ENCODE measurements at places on chromosomes 12 and 14.

DNA sequence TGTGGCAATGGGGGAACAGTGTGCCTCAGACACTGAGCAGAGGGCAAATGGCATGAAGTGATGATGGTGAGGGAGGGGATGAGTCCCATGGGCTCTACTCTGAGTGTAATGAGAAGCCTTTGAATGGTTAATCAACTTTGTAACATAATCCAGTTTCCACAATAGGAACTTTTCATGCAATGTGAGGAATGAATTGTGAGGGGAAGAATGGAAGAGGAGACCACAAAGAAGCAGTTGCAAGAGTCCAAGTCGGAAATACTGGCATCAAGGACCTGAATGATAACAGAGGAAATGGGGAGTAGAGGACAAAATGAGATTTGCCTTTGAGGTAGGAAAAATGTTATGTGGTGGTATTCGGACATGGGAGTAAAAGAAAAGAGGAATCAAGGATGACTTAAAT is 476.9 kb upstream of the PRICKLE1 start:
- peak; percentile 34 for DNase-seq

- no peak for DNase-seq
Measured at GRCh38 chr12:52010692-52011601, 4.2 kb downstream of the TAMALIN start.

DNA sequence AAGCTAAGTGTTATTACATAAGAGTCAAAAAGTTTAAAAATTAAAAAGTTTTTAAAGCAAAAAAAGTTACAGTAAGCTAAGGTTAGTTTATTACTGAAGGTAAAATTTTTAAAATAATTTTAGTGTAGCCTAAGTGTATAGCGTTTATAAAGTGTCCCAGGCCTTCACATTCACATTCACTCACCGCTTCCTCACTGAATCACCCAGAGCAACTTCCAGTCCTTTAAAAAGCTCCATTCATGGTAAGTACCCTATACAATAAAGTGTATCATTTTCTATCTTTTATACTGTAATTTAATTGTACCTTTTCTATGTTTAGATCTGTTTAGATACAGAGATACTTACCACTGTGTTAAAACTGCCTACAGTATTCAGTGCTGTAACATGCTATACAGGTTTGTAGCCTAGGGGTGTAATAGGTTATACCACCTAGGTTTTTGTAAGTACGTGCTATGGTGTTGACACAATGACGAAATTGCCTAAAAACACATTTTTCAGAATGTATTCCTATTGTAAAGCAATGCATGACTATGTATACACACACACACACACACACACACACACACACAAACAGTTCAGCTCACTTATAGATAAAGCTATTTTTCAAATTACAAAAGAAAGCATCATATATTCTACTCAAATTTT is 3.7 kb downstream of the CLEC14A start:
- no peak for DNase-seq

DNA sequence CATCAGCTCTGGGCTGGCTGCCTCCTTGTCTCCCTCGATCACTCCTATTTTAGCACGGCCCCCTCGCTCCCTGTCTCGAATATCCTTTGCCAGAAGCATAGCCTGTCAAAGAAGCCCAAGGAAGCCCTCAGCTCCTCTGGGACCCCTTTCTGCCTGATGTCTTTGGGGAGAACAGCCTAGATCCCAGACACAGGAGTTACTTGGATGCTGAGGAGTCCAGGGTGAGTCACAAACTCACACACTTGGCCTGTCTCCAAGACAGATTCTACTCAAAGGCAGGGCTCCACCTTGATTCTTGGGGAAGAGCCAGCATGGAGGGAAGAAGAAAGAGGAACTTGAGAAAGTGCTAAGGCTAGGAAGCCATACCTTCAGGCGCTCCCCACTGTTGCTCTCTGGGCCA is 8.1 kb downstream of the AVIL start:
- DNase-seq, result no peak

- DNase-seq, result no peak
Measured at GRCh38 chr14:30362369-30363218, 196.4 kb upstream of the G2E3 start.

DNA sequence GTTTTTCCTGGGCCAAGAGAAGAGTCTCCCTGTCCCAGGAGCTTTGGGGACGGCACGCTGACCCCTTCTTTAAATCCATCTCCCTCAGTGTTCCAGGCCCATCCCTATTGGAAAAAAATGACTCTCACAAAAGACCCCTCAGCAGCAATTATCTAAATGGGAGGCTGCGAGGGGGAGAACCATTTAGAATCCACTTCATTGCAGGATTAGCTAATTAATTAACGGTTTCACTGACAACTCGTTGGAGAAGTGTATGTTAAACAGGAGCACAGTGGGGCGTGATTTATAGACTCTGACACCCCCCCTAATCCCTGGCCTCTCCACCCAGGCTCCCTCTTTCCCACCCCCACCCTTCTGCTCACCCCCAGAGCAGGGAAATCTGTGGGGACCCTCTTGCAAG is 162.8 kb upstream of the LHX5 start:
- DNase-seq, result no peak

DNA sequence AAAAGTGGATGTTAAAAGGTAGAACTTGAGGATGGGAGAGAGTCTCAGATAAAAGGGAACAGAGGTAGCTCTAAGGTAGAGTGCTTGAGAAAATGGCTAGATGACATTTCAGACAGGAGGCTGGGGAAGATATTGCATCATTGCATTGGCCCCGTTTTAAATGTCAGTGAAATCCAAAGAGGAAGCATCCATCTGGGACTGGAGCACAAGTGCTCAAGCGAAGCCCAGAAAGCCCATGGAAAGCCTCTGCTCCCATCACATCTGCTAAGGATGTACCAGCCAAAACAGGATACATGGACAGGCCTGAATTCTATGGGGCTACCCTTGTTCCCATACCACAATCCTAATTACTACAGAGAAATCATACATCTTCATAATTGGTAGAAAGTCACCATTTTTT is 581.5 kb upstream of the TMEM132C start:
- DNase-seq, result no peak

DNA sequence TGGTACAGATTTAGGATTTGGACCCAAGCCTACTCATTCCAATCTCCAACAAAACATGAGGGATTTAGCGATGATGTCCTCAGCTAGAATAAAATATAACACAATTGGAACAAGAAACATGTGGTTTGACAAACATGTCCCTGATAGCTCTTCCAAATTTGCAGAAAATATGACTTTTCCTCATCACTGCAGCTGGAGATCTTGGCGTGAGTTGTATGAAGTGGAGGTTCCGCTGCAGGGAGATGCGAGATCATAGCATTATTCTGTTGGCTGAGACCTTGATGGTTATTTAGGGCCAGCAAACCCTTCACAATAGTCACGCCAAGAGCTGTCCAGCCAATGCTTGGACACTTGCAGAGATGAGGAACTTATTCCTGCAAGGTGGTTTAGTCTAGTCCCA is 413.4 kb upstream of the TBX3 start:
- no peak for DNase-seq

DNA sequence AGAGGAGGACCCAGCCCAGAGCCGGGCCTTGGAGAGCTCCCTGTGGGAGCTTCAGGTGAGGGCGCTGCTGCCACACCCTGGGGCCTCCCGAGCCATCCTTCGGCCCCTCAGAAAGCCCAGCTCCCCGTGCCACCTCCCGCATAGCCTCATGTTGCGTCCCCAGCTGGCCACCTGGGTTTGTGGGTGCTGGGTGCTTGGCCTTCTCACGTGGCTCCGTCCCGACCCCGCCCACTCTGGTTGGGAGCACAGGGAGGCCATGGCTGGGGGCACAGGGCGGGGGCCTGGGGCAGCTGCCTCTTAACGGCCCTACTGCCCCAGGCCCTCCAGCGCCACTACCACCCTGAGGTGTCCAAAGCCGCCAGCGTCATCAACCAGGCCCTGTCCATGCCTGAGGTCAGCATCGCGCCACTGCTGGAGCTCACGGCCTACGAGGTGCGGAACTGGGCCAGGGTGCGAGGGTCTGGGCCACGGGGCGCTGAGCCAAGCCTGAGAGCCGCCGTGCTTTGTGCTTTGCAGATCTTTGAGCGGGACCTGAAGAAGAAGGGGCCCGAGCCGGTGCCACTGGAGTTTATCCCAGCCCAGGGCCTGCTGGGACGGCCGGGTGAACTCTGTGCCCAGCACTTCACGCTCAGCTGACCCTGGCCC is 7.6 kb downstream of the NOC4L start:
- DNase-seq, result no peak

GRCh38 chr12:21849878-21850277 is 75.4 kb upstream of the KCNJ8 start:
- no peak for DNase-seq

- peak; percentile 78 for DNase-seq
Measured at GRCh38 chr12:89542912-89543592, 17.2 kb upstream of the POC1B start.

DNA sequence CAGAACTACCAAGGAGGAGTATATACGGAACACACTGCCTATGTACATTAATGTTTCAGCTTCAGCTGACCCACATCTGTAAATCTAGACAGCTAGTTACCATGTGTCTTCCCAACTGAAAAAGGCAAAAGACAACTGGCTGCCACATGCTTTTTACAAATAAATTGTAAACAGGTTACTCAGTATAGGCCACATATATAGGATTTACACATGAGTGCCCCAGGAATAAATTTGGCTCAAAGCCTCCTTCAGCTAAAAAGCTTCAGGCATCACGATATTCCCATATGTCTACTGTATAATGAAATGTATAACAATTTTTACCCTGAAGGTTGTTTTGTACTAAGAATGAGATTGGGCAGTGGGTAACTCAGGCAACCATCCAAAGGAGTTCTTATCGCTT is 175.9 kb upstream of the BMP4 start:
- DNase-seq, result no peak

DNA sequence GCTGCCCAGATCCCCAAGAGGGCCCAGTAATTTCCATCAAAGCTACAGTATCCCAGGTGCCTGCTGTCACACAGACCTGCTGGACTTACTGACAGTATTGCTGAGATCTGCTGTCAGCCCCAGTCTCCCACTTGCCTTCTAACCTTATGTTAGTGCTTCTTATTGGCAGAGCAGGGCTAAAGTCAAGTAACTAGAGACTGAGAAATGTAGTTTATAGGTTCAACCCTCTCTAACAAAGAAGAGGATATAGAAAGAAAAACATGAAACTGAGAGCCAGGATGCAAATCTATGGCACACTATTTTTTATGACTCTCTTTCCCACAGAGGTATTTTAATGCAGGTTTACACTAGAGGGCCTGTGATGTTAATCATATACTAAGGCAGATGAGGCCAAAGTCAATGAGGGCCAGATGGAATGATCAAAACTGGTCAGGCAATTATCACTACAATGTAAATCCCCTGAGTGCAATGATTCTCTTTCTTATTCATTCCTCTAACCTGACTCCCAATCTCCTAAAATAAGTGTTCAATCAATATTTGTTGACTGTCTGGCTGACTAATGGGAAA is 781.9 kb downstream of the VRK1 start:
- DNase-seq, result no peak

GRCh38 chr14:76772300-76773187 is 11.3 kb downstream of the VASH1 start:
- no peak for DNase-seq

DNA sequence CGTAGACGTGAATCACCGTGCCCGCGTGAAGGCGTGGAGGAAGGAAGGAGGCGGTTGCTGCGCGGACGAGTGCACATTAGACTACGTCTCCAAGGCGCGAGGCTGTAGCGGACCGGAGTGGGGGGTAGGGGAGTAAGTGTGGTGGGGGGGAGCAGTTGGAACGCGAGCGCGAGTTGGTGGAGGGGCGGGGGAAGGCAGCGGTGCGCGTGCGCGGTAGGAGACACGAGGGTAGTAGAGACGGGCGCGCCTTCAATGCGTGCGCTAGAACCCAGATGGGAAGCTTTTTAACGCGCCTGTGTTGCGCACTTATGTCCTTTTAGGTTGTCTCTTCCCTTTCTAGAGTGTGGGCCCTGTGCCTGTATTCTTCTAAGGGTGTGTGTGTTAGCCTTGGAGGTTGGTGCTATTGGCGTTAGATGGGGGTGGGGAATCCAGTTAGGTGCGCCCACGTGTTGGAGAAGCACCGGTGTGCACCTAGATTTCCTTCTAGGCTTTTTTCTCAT is 604 bp downstream of the EIF4B start:
- peak; percentile 53 for DNase-seq

- DNase-seq, result no peak
Measured at GRCh38 chr12:1283316-1283715, 292.3 kb downstream of the ERC1 start.

DNA sequence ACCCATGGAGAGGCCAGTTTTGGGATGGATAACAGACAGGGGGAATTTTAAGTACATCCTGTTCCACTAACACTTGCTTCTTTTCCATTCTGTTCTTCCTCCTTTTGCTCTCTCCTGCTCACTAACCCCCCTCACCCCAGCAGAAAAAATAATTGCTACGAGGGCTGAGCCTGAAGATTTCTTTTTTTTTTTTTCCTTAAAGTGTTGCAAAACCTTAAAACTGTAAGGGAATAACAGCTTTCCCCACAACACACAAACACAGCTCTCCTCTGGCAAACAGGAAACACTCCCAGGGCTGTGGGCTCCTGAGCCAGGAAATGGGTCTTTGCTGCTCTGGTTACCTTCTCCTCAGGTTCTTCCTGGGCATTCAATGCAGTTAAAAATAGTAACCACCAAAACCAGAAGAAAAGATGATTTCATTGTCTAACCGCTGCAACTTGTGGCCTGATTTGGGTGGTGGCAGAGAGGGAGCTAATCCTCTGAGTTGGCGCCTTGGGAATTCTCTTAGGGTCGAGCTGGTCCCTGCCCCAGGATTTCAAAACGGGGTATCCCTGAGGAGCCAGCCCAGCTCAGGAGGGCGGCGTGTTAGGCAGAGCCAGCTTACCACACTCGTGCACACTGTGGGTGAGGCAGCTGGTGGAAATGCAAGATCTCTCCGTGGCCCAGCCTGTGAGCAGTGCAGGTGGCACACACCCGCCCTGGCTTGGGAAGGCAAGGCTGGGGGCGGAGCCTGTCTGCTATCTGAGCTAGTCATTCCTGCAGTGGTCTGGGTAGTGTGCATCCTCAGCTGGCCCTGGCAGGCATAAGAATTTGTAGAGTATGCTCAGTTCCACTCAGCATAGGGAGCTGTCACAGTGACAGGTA is 17.1 kb upstream of the EMP1 start:
- peak; percentile 55 for DNase-seq

- DNase-seq, result peak; percentile 5
Measured at GRCh38 chr14:32618991-32619390, 289.9 kb downstream of the AKAP6 start.

DNA sequence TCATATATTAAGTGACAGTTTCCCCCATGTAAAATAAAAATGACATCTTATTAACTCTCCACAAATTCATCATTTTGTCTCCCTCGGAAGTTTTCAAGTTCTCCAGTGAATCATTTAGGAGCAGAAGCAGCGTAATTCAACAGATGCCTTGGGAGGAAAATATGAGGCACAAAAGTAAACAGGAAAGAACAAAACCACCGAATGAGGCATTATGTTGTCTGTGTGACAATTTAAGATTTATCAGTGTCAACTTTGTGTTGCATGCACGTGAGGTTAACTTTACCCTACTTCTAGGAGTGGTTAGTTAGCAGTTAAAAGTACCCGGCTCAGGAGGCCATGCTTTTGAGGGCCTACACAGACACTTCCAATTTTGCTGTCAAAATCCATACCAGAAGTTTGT is 258.6 kb downstream of the IPO8 start:
- peak; percentile 28 for DNase-seq

GRCh38 chr12:121776190-121777098 is 17.0 kb downstream of the RHOF start:
- DNase-seq, result peak; percentile 38

- no peak for DNase-seq
Measured at GRCh38 chr14:74801396-74801795, 38.3 kb downstream of the YLPM1 start.

- DNase-seq, result no peak
Measured at GRCh38 chr14:80037349-80037748, 174.0 kb downstream of the DIO2 start.
